Stimulated activated CD4-positive, alpha-beta T cell treated with anti-CD3 and anti-CD28 coated beads, Interleukin-4, amount 100 ng/mL, for 48 hours (primary cell): ENCODE measurements at places on chromosomes 16 and 17.

DNA sequence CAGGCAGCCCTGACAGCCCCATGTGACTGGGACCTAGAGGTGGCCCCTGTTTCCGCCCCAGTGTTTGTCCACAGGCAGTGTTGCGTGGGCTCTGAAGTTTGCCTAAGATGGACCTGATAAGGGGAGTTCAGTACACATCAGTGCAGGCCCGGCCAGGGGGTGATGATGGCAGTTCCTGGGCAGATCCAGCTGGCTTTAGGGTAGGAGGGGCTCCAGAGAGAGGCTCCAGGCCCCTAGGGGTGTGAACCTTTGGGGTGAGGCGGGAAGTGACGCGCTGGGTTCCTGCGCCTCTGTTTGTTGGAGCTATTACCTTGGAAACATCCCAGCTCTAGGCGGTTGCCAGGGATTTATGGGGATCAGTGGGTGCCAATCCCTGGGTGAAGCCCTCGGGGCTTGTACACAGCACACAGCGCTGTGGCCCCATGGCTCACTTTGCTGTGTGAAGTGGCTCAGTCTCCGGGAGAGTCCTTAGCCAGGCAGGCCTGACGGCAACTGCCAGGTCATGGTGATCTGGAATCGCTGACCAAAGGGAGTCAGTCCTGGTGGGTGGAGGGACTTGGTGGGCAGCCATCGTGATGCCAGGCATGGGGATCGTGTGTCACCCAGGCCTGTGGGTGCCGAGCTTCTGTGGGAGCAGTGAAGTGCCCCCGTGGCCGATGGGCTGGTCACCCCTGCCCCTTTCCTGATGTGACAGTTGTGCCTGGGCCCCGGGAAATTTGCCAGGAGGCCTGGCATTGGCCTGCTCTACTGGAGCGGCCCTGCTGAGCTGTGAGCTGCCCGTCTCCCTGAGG, 146.1 kb downstream of the SEC14L1 start:
- no peak for DNase-seq

- no peak for DNase-seq
Observed at GRCh38 chr17:63019138-63019873, 53.3 kb downstream of the TANC2 start.

DNA sequence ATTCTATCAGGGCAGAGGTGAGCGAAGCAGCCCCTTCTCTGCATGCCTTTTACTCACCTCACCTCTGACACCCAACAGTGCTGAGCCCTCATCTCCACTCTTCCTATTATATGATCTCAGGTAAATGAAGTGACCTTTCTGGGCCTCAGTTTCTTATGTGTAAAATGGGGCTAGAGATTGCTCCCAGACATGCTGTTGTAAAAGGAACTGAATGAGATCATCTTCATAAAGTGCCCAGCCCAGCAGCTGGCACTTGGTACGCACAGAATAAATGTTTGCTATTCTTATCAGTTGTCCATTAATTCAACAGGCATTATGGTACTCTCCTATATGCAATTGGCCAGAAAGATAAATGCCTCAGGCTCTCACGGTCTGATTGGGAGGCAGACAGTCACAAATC, 4.5 kb upstream of the GALK1 start:
- DNase-seq, result no peak

- no peak for DNase-seq
Observed at GRCh38 chr16:81627024-81627423, 152.1 kb upstream of the PLCG2 start.

DNA sequence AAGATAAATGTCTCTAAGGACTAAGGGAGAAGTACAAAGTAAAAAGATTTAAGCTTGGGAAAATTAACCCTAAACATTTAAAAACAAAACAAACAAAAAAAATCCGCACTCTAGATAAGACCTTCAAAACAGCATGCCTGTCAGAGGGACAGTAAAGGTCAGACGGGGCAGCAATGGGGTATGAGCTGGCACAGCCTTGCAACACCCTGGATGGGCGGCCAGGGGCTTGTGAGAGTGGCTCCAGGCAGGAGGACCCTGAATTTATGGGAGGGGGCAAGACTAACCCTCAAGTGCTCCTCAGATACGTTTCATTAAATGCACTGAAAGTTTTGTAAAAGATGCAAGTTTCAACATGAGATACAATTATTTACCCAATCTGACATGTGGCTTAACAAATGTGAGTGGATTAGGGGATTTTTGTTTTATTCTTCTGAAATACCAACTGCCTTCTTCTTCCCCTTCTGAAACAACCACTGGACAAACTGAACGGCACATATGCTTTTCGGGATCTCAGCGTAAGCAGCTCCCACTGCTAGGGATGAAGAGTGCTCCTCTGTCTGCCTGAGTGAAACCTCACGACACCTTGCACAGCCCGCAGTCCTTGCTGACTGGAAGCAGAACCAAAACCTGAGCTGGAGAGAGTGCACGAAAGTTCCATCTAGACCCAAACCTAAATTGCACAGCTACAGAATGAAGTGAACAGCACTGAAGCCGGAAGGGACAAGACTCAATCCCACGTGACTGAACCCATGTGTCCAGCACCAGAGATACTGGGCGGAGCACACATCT, 128.4 kb downstream of the ANKRD11 start:
- DNase-seq, result no peak

- no peak for DNase-seq
Observed at GRCh38 chr17:76405607-76405966, 21.2 kb downstream of the SPHK1 start.

- no peak for DNase-seq
Observed at GRCh38 chr17:48162946-48163506, 55.5 kb downstream of the SNX11 start.

- DNase-seq, result no peak
Observed at GRCh38 chr17:82188001-82188961, 24.4 kb downstream of the CCDC57 start.

- DNase-seq, result no peak
Observed at GRCh38 chr16:54944002-54944401, 13.3 kb downstream of the IRX5 start.

DNA sequence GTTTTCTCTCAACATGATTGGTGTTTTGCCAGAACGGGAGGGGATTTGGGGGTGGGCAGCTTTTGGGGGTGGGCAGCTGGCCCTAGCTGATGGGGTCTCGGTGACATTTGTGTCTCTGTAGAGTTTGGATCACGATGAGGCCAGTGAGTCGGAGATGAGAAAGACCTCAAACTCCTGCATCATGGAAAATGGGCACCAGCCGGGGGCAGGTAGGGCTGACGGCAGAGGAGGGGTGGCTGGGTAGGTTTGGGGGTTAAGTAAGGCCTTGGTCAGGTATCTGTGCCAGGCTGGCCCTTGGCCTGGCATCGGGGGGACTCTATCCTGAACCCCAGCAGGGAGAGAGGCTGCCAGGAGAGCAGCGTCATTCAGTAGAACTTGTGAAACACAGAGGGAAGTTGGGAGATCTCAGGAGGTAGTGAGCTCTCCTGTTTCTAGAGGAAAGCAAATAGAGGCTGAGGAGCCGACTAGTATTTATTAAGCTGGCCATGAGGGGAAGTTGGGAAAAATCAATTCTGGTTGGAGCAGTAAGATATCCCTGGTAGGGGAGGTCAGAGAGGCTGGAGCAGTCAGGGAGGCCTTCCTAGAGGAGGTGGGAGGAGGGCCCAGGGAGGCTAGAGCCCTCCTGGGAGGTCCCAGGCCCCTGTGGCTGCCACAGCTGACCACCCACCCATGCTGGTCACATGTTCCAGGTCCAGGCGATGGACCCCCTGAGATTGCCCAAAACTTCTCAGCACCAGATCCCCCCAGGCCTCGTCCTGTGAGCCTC, 8.1 kb downstream of the SMTNL2 start:
- DNase-seq, result no peak
